ENCODE measurements at places on chromosomes 16 and 17.

- no peak for DNase-seq
Measured at GRCh38 chr16:66706506-66706880, 9.9 kb upstream of the CMTM4 start.

- DNase-seq = no peak
Measured at GRCh38 chr17:81063106-81064093, 28.4 kb downstream of the BAIAP2 start.

DNA sequence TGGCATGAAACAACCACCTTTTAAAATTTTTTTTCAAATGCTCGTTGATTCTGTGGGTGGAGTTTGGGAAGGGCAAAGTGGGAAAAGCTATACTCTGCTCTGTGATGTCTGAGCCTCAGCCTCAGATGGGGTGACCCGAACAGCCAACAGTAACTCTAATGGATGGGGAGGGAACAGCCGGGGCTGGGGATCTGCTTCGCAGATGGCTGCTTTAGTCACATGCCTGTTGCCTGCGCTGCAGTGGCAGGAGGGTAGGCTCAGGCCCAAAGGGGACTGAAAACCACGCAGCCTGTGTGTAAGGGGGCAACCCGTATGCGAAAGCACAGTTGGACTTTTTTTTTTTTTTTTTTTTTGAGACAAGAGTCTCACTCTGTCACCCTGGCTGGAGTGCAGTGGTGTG, 14.9 kb upstream of the MAPK3 start:
- DNase-seq = no peak

DNA sequence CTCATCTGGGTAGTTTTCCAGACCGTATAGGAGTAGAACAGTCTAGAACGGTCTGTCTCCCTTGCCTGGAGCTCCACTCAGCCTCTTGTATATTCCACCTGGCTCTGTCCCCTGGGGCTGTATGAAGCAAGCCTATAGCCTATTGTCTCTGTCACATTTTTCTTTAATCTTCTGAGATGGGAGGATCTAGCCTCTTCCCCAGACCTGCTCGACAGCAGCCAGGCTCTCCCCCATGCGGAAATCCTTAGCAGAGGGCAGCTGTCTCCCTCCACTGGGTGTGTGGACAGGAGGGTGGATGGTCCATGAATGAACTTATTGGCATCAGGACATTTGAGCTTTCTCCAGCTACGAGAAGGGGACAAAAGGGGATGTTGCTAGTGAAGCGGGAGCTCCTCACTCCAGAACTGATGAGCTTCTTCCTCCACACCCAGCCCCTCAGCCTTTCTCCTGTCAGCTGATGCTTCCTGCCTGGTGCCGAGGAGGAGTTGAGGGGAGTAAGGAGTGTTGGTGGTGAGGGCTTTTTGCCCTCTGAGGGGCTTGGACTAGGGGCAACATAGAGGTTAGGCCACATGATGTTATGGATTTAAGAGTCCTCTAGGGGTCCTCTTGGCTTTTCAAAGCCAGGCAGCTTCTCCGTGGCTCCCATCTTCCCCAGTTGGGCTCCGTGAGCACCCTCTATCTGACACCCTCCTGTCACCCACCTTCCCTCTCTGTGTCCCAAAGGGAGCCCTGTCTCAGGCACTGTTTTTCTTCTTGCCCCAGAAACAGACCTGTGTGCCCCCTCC, 28.0 kb downstream of the ARHGAP23 start:
- no peak for DNase-seq

DNA sequence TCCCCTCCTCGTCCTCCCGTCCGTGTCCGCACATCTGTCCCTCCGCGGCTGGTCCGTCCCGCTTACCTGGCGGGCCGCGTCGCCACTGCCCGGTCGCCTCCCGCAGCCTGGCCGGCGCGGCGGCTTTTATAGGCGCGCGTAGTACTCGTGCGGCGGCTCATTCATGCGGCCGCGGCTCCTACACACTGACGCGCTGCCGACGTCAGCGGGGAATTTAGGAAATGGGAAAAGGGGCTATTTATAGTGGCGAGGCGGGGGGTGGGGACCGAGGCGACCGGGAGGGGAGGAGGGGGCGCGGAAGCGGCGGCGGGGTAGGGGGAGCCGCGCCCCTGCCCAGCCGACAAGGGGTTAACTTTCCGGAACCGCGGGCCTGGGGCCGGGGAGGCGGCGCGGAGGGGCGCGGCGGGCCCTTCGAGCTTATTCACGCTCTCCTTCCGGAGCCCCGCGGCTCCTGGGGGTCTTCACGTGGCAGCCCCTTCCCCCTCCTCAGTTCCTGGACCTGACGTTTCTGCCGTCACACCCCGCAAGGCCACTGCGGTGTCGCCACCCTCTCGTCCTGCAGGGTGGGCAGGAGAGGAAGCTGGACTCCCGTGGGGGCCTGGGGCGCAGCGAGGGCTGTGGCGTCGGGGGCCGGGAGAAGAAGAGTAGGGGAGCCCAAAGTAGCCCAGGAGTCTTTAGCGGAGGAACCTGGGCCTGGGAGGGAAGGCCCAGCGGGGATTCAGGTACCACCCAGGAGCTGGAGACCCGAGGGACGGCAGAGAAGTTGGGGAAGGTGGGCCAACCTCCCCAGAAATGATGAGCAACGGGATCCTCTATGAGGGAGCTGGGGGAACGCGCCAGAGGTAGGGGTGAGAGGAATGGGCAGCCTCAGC, 3.6 kb upstream of the HIC1 start:
- DNase-seq = no peak

Measured in activated T-cell treated with anti-CD3 and anti-CD28 coated beads for 24 hours (primary cell).